ENCODE measurements at places on chromosomes 4 and X.

DNA sequence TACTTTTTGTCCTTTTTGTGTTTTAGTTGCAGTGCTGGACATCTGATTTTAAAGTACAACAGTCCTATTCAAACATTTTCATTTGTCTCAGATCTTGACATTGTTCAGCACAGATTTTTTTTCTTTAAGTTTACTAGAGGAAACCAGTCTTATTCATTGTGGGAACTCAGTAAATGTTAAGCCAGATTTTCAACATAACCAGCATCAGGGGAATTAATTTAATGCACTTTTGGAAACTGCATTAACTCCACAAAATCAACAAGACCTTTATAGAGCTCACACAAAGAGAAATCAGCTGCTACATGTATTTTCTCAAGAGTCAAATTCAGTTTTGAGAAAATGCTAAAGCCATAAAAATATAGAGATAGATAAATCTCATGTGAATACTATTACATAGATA, 9.9 kb downstream of the CPE start:
- DNase-seq, result no peak

- DNase-seq, result no peak
These were observed 379.8 kb downstream of the ZNF674 start for GRCh38 chrX:46165411-46165810.

DNA sequence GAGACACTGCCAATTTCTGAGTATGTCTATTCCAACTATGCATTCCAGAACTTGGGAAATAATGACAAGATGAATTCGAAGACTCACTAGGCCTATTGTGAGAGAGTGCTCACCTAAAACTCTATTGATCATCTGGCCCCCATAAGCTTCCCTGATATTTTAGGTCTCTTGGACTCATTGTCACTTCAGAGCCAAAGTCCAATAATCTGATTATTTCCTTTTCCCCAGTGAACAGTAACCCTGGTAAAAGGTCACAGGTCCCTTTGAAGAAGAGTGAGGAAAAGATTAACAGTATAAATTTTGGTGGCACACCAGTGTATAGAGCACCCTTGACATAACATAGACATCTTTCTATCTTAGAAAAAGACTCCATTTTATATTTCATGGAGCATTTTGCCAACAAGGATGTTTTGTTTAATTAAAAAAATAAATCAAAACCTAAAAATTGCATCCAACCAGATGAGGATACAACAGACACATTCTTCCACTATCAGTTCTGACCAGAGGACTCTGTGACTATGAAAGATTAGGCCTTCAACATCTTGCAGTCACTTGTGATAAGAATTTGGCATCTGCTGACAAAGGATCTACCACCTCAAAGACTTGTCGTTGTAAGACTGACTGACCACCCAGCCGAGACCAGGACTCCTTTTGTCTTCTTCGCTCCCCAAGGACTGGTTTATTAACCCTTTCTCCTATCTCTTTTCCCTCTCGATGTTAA, 191.9 kb downstream of the MAB21L2 start:
- no peak for DNase-seq

DNA sequence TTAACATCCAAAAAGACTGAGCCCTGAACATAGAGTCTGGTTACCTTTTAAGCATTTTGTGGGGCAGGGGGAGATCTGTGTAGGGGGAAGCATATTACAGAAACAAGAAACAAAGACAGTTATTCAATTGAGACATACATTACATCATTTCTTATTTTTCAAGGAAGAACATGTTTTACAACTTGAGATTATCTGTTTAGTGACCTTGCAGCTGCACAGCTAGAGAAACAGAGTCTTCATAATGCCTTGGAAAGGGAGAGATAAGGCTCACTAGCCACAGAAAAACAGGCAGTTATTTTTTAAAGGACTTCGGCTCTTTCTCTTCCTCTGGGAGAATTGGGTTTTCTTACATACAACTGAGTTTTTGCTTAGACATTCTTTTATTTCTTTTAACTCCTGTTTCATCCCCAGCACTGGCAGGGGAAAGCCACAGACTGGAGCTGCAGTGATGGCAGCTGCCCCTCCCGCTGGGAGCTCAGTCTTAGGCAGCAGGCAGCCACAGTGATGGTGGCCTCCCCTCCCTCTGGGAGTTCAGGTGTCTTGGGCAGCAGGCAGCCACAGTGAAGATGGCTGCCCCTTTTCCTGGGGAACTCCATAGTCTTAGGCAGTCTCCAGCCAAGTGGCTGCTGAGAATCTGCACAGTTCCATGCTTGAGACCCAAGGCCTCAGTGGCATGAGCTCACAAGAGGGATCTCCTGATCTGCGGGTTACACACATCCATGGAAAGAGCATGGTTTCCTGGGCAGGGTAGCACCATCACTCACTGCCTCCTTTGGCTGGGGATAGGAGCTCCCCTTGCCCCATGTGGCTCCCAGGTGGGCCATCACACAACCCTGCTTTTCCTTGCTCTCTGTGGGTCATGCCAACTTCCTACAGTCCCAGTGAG, 19.4 kb upstream of the TMPRSS11F start:
- no peak for DNase-seq

- DNase-seq, result no peak
These were observed 138.3 kb downstream of the AREG start for GRCh38 chr4:74583089-74583700.

GRCh38 chr4:57159866-57160265, 49.7 kb upstream of the IGFBP7 start:
- DNase-seq, result no peak

DNA sequence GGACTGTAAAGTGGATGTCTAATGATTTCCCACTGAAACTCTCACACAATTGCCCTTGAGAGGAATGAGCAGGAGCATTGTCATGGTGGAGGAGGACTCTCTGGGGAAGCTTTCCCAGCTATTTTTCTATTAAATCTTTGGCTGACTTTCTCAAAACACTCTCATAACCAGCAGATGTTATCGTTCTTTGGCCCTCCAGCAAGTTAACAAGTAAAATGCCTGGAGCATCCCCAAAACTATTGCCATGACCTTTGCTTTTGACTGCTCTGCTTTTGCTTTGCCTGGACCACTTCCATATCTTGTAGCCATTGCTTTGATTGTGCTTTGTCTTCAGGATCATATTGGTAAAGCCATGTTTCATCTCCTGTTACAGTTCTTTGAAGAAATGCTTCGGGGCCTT, 120.2 kb upstream of the PDE5A start:
- DNase-seq, result no peak

DNA sequence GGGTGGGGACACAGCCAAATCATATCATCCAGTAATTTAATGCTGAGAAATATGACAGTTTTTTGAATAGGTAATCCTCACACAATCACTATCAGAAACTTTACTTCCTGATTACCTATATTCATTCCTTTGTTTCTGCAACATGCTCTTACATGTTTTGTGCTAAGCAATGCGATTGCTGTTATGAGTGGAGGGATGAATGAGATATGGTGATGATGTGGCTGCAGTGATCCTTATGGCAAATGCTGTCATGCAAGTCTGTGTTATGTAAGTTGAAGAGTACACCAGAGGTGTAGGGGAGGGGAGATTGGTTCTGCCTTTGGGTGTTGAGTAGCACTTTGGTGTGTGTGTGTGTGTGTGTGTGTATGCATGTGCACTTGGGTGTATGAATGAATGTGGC, 14.6 kb downstream of the HERC3 start:
- no peak for DNase-seq

- no peak for DNase-seq
These were observed 17.7 kb upstream of the LAMP2 start for GRCh38 chrX:120486786-120487185.

- peak; percentile 38 for DNase-seq
These were observed 98.3 kb upstream of the MAOA start for GRCh38 chrX:43557792-43558191.

DNA sequence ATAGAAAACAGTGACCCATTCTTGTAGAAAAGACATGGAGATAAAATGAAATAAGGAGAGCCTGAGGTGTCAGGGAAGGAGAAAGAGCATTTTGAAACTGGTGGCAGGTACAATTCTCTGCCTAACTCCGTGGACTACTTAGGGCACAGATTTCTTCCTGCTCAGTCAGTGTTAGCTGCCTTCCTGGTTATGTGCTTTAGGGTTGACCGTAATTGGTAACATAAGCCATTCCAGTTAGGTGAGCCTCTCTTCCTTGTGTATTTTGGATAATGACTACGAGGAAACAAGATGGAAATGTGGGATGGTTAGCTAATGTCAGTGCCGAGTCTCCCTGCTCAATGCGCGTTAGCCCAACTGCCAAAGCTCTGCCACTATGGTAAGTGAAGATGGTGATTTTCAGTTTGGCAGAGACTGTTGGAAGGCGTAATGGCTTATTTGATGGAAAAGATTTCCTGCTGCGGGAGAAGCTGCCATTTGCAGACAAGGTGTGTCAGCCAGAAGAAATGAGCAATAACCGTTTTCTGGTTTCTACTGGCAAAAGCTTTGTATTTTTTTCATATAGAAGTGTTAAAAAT, 174.1 kb downstream of the CBR4 start:
- no peak for DNase-seq

DNA sequence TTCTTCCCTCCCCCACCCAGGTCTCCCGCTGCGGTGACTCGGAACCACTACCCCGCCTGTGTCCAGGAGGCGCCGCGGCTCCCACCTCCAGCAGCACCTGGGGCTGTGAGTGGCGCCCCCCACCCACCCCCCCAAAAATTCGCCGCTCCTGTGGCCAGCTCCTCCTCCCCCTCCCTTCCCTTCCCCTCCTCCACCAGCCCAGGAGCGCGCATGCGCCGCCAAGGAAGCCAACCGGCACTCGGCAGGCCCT, 278 bp downstream of the CLOCK start:
- no peak for DNase-seq

DNA sequence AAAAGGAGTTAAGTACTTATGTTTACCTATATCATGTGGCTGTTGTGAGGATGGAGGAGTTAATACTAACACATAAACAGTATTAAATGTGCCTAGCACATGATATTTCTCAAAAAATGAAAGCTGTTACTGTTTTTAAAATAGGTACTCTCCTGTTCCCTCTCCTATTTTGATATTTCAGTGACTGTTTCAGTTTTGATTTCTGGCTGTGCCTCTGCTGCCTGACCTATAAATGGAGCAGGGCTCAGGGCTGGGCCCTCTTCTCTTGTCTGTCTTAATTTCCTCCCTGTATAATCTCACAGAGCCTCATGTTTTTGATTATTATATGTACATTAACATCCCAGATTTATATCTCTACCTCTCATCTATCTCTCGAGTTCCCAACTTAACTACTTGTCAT, 93.3 kb downstream of the UGT8 start:
- DNase-seq, result no peak

GRCh38 chr4:159024828-159025227, 78.1 kb upstream of the RAPGEF2 start:
- no peak for DNase-seq

GRCh38 chrX:17425136-17425535, 50.1 kb downstream of the NHS start:
- no peak for DNase-seq

DNA sequence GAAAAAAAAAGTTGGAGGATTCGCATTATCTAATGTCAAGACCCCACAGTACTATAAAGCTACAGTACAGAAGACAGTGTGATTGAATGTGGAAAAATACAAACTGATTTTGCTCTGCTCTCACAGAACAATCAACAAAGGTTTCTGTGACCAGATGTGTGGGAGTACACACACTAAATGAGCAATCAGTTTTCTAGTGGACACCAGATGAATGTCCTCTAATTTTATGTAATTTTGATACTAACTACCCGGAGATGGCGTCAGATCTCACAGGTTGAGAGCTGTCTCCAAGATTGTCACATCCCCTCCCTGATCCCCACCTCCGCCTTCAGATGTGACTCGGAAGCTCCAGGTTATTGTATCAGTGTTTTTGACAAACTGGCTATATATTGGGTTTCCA, 81.9 kb upstream of the HUWE1 start:
- DNase-seq, result no peak

DNA sequence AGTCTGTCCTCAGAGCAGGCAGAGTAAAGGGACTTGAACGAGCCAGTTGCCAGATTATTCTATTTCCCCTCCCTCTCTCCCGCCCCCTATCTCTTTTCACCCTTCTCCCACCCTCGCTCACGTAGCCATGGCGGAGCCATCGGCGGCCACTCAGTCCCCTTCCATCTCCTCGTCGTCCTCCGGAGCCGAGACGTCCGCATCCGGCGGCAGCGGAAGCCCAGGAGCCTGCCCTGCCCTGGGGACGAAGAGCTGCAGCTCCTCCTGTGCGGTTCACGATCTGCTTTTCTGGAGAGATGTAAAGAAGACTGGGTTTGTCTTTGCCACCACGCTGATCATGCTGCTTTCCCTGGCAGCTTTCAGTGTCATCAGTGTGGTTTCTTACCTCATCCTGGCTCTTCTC, 106.2 kb upstream of the SMAD1 start:
- no peak for DNase-seq

GRCh38 chrX:145631461-145631951, 186.1 kb upstream of the SLITRK2 start:
- DNase-seq, result no peak

- DNase-seq, result no peak
These were observed 35.1 kb downstream of the FAM114A1 start for GRCh38 chr4:38902695-38903094.

GRCh38 chrX:25001808-25002660, 13.7 kb downstream of the ARX start:
- DNase-seq, result no peak

GRCh38 chr4:169274033-169274432, 3.3 kb upstream of the SH3RF1 start:
- no peak for DNase-seq

GRCh38 chrX:150256297-150256650, 106.8 kb upstream of the MAMLD1 start:
- no peak for DNase-seq

DNA sequence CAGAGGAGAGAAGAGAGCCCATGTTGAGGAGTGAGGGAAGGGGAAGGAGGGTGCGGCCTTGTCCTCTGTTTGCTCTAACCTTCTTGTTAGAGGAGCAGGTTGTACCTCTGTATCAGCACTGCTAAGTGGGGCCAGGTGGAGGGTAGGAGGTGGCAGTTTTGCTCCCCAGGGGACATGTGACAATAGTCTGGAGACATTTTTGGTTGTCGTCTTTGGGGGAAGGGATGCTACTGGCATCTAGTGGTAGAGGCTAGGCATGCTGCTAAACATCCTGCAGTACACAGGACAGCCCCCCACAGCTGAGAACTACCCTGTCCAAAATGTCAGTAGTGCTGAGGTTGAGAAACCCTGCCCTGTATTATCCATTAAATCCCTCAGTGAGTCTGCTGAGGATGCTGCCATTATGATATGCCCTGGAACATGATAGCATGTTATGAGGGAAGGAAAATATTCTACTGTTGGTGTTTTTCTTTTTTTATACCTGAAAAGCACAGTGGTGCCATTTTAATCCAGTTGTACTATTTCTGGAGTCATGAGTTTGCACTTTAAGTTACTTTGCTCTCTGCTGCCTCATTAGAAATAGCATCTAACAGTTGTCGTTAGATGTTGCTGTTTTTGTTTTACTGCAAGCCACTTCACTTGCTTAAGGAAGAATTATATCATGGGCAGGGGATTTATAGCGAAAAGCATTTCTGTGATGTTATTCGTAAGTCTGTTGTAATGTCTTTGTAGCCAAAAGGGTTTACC, 90.6 kb downstream of the LRP2BP start:
- DNase-seq, result no peak

GRCh38 chr4:48129307-48130014, 4.6 kb downstream of the TXK start:
- DNase-seq, result no peak

Measured in stimulated activated CD8-positive, alpha-beta memory T cell treated with anti-CD3 and anti-CD28 coated beads, Interleukin-15, amount 100 ng/mL, for 1 hour (primary cell).